ENCODE measurements at places on chromosomes 1 and 21.

DNA sequence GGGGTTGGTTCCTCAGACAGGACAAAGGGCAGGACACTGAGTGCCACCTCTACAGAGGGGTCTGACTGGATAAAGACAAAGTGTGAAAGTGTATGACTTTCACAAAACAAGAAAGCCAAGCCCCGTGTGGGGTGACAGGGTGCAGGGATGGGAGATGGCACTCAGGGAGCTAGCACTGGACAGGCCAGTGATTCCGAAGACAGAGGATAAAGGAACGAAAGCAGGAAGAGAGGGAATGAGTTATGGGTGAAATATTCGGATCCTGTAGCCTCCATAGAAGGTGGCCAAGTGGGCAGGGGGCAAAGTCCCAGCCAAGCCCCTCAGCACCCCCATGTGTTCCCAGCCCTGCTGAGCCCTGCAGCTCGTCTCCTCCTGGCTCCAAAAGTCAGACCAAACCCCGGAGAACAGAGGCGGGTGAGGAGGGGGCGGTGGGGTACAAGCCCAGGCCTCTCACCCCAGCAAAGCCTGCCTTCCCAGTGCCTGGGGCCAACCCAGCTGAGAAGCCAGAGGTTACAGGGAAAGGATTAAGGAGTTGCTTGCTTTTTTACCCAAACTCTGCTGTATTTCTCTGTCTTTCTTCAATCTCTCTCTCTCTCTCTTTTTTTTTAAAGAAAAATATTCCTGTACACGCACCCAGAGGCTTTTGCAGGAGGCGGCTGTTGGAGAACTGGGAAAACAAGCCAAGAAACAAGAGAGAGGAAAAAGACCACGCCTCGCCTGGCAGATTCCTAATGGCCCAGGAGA lies 14.0 kb upstream of the WASF2 start:
- no peak for DNase-seq

DNA sequence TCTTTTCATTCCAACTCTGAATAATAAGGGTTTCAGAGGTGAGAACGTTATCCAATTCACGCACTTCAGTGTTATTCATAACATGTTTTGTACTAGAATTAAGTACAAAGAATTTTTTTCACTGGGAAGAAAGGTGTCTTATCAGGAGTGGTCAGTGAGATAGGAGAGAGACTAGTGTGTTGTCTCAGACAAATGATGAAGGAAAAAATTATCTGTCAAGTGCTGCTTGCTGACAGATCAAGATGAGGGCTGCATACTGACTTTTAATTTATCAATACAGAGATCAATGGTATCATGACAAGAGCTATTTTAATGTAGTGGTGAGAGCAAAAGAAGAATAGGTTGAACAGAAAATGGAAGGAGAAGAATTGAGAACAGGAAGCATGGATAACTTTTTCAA lies 402.4 kb downstream of the KCNT2 start:
- DNase-seq, result no peak

- DNase-seq, result no peak
These were observed 77.4 kb downstream of the NPHP4 start for GRCh38 chr1:5914676-5915365.

GRCh38 chr1:160876311-160876710 lies 8.7 kb downstream of the ITLN1 start:
- no peak for DNase-seq

DNA sequence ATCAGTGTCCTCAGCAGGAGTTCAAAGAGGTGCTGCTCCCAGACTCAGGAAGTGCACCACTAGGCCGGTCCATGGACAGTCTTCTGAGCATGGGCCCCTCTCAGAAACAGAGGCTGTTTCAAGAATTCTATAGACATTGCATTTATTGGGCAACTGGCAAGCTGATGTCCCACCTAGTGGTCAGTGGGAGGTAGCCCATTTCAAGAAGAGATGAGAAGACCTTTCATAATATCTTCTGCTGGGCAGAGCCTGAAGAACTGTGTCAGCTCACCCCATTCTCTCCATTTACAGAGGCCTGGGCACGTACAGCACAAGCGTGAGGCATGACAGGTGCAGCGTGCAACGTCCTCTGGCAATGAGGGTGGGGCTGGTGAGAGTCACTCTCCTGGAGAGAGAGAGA lies 216.0 kb downstream of the DYRK1A start:
- no peak for DNase-seq

GRCh38 chr1:55338448-55338820 lies 123.3 kb upstream of the USP24 start:
- DNase-seq, result no peak

- no peak for DNase-seq
These were observed 45.6 kb downstream of the DDX20 start for GRCh38 chr1:111801071-111801850.

DNA sequence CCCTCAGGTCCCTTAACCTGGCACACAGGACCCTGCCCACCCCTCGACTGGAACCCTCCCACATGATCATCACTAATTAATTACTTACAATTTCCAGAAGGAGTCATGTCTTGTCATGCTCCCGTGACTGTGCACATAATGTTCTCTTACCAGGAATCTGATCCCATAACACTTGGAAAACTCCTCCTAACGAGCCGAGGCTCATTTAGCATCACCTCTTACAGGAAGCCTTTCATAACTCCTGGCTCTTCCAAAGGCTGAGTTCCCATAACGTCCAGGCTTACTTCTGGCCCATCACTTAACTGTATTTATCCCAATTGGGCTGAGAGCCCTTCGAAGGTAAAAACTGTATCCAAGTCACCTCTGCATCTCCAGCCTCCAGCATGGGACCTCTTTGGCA lies 147.9 kb upstream of the JUN start:
- no peak for DNase-seq

GRCh38 chr1:208081972-208082371 lies 162.2 kb downstream of the PLXNA2 start:
- DNase-seq, result no peak

DNA sequence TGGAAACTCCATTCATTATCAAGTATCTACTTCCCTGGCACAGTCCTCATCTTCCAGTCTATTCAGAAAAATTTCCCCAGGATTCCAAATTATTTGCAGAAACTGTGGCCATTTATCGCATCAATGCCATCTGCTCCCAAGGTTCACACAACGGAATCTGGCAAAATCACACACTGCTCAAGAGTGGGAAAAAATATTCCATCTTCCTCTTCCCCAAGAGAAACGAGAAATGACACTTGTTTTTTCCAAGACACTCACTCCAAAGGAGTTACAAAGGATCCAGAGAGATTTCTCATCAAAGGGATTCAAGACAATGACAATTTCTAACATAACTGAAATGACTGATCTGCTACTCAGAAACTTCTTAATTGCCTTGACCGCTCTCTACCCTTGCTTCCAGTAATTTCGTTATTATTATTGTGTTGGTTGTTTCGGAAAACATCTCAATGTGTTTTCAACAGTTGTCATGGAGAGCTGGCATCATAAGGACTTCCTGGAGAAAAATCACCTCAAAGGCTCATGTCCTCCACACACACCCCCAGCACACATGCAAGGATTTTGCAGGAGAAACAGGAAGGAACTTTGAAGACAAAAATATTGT lies 128.0 kb downstream of the PSMG1 start:
- DNase-seq, result no peak

DNA sequence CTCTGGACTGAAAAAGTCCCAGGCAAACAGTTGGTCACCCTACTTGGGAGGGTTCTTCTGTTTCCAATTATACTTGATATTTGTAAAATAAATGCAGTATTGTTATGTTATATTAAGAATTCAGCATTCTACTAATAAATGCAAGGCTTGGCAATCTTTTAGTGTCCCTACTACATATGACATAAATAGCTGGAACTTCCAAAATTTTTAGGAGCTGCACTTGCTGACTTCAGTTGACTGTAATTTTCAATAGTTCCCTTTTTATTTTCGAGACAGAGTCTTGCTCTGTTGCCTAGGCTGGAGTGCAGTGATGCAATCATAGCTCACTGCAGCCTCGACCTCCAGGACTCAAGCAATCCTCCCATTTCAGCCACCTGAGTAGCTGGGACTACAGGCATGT lies 20.0 kb downstream of the FOXD3 start:
- no peak for DNase-seq

DNA sequence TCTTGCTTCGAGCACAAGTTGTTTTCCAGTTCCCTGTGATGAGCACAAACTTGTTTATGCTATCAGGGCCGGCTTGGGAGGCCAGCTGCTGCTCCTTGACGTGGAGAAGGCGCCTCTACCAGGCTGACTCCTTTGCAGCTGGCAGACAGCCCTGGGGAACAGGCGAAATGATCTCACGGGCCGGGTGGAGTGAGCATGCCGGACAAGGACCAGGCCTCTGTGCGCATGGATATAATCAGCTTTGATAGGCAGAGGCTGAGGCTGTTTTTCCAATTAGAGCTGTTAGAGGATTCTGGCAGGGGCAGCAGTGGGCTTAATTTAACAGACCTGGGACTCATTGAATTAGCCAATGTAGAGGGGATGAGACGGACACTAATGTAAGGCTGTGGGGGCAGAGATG lies 38.9 kb downstream of the FAM163A start:
- no peak for DNase-seq

DNA sequence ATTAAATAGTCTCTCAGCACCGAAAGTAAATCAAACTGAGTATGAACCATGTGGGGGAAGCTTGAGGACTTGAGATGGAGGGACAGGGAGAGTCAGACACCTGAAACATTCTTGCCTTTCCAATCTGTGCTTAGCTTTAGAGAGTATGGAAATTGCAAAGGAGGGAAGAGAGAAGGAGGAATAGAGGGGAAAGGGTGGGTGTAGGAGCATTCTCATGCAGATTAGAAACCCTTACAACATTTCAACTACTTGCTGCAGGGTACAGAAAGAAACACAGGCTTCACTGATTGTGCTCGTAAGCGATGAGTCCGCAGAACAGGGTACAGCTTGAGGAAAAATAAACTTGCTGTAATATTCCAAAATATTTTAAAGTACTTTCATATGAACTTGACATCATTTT lies 73.8 kb downstream of the NIBAN1 start:
- DNase-seq, result no peak

DNA sequence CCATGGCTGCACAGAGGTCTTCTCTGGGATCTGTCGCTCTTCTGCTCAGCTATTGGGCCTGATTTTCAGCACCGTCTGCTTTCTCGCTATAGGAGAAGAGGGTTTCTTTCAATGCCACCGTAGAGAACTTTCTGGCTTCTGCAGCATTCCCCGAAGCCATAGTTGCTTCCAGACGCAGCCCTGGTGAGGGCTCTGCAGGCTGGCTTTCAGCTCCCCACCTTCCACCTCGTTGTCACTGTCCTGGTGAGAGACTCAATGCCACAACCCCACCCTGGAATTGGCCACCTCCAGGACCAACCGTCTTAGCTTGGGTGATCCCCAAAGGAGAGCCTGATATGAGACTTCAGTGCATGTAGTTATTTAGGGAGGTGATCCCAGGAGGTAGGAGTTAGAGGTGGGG lies 12.0 kb upstream of the PRKCZ start:
- DNase-seq, result no peak

DNA sequence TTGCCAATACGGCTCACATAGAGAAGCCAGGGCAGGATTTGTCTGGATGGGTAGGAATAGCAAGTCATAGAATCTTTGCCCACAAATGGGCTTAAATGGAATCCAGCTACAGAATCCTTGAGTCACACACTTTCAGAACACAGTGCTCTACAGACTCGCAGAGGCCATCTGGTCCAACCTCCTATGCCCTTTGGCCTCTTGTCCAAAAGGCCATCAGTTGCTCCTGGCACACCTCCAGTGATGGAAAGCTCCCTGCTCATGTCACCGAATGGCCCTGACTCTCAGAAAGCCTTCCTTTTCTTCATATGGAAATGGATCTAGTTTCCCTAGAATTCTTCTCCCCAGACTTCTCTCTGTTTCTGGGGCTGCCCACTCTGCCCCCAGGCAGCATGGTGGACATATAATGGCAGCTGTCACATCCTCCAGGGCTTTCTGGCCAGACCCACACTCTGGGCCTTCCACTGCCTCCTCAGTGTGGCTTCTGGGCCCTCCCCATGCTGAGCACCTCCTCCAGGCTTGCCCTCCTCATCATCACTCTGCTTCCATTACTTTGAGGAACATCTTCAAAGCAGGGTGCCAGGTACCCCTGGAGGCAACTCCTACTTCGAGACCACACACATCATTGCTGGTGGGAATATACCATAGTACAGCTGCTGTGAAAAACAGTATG lies 33.6 kb upstream of the TRABD2B start:
- no peak for DNase-seq

DNA sequence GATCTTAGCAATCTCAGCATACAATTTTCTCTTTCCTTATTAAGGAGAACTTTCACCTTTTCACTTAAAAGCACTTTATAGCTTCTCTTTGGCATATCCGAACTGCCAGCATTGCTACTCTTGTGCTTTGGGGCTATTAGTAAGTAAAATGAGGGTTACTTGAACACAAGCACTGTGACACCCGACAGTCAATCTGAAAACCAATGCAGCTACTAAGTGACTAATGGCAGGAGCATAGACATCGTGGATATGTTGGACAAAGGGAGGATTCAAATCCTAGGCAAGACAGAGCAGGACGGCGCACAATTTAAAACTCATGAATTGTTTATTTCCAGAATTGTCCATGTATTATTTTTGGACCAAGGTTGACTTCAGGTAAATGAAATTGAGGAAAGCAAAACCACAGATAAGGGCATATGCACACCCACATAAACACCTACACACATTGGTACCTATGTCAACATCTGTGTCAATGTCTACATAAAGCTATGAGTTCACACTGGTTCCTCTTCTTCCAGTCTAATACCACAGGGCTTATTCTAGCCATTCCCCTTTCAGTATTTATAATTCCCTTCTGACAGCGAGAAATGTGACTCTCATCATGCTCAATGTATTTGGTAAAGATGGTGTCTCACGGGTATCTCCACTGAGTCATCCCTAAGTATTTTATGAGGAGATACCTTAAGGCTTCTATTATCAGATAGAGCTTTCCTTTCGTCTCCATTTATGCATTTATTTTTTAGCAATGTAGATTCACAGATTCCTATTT lies 75.3 kb upstream of the RALGPS2 start:
- no peak for DNase-seq

DNA sequence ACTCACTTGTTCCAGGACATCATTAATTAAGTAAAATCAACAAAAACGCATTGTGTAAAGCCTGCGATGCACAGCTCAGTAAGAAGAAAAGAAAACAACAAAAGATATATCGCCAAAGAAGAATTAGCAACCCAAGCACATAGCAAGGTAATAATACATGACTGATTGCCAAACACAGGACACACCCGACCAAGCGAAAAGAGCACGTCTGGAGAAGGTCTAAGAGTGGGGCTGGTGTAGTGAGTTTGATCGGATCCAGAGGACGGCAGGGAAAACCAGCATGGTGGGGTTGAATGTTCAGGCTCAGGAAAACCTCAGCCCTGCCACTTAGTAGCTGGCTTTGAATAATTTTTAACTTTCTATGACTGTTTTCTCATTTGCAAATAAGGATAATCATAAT lies 69.8 kb downstream of the JAK1 start:
- no peak for DNase-seq
